ENCODE measurements at places on chromosomes 6 and 20.

GRCh38 chr6:11244387-11245126, 12.1 kb upstream of the NEDD9 start:
- DNase-seq: no peak

GRCh38 chr20:31712564-31713311, 9.9 kb downstream of the BCL2L1 start:
- DNase-seq: no peak

DNA sequence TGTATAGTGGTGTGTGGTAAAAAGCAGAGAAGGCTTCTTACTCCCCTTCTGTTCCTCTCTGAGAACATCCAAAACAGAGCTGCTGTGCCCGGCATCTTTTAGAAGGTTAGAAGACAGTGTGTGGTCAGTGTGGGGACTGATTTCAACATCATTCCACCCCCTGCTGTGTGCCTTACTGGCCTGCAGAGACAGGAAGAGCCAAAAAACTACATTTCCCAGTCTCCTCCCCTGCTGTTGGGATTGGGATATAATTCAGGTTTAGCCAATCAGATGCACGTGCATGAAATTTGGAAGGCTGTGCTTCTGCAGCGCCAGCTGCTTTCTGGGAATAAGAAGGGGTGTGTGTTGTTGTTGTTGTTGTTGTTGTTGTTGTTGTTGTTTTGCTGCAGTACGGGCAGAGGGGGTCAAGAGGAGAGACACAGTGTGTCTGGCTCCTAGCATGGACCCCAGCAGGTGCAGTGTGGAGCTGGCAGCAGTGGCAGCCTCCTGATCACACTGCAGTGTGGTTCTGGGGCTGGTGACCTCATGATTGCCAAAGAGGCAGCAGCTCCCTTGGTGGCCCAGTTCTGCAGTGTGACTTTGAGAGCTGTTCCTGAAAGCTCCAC, 74.7 kb downstream of the MRPL14 start:
- no peak for DNase-seq

GRCh38 chr20:53281557-53282117, 309.5 kb downstream of the TSHZ2 start:
- DNase-seq: no peak

DNA sequence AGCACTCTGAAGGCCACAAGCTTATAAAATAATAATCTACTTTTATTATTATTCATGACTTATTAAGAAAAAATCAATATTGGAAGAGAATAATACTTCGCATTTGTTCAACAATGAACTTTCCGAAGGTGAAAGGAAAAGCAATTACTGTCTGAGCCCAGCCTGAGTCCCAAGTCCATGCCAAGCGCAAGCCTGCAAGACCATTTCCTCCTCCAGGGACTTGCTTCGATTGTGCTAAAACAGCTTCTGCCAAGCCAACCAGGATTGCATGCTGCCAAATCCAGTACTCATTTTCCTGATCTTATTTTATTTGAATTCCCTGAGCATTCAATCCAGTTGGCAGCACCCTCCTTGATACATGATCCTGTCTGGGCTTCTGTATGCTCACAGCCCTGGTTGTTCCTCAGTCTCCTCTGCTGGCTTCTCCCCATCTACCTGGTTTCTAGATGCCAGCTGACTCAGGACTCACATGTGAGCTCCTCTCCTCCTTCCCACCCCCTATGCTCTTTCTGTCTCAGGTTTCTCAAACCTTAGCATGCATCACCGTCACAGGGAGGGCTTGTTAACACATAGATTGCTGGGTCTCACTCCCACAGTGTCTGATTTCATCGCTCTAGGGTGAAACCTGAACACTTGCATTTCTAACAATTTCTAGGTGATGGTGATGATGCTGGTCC, 55.9 kb upstream of the PSMF1 start:
- no peak for DNase-seq

- no peak for DNase-seq
These were observed 16.8 kb downstream of the DAAM2 start for GRCh38 chr6:39808964-39809363.

DNA sequence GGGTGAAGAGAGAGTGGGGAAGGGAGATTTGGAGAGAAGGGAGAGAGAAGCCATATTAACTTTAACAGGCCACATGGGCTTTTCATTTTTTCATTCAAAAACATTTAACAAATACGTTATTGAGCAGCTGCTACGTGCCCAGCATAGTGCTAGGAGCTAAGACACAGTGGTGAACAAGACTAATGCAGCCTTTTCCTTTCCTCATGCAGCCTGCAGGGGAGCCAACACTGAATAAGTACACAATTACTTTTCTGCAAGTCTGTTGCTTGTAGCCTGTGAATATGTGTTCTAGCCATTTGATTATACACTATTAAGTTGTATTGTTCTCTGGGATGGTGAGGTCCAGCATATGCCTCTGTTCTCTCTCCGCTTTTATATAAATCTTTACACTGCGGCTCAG, 1.9 kb upstream of the BLOC1S5 start:
- no peak for DNase-seq

- no peak for DNase-seq
These were observed 4.5 kb downstream of the DSP start for GRCh38 chr6:7546020-7546369.

DNA sequence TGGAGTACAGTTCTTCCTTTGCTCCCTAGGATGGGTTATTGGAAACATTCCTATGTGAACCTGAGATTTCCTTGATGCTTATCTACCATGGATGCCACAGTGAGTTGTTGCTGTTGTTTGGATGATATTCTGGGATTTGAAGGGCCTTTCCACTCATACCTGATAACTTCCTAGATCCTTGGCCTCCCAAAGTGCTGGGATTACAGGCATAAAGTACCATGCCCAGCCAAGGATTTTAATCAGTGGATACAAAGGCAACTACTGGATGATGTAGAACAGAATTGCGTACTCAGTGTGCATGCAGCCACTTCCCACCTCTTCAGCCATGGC, 20.0 kb downstream of the PPP1R16B start:
- DNase-seq: no peak

- no peak for DNase-seq
These were observed 37.3 kb downstream of the PYGB start for GRCh38 chr20:25285091-25285647.

GRCh38 chr6:139663996-139664395, 289.5 kb upstream of the CITED2 start:
- DNase-seq: no peak

DNA sequence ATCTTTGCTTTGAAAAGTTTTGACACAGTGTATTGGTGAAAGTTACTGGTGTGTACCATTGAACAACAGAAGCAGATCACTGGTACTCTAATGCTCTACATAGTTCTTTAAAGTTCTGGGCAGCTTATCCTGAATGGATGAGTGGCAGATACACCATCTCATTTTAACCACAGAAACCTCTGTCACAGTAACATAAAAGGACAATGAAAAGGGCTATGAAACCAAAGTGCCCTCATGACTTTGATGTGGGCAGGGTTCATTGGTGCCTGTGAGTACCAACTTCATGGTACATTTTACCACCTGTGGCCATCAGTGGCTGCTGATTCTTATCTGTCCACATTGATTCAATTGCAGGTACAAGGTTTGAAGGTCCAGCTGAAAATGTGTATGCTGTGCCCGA, 285.7 kb upstream of the PREP start:
- DNase-seq: no peak

DNA sequence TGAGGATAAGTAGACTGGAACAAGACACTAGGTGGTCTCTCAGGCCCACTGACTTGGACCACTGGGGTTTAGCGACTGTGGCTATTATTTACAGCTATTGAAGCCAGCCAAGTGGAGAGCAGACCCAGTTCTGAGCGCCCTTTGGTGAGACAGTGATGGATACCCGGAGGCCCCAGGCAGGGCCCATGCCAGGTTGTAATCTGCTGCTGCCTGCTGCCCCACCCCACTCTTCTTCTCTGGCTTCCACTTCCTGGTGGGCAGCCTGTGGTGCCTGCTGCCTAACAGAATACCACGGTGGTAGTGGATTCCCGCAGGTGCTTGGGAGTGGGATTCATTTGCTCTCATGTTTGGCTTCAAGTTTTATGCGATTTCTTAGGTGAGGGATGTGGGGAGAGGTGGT, 570 bp downstream of the RAB44 start:
- DNase-seq: no peak

DNA sequence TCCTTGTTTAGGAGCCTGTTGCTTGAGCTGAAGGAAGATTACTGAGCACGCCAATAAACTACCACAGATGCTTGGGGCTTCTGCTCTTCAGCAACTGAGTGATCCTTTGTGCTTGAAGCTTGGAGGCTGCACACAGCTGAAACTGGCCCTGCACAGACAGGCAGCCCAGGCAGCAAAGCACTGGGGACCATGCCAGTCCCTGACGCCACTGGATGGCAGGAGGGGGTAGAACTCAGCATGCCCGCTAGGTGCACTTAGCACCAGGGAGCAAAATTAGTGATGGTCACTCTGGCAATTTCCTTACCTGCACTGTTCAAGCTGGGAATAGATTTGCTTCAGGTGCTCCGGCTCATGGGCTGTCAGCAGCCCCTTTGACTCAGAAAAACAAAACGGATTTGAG, 91.5 kb downstream of the FAM50B start:
- no peak for DNase-seq

GRCh38 chr6:43275801-43276576, 22.1 kb upstream of the SLC22A7 start:
- DNase-seq: no peak

DNA sequence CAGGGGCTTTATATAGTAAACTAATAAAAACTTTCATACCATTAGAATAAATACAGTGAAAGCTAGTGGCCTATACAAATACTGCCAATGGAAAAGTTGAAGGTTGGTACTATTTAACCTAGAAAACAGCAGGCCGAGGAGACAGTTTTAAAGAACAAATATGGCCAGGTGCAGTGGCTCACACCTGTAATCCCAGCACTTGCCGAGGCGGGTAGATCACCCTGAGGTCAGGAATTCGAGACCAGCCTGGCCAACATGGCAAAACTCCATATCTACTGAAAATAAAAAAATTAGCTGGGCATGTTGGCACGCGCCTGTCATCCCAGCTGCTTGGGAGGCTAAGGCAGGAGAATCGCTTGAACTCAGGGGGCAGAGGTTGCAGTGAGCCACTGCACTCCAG, 24.8 kb downstream of the GLYATL3 start:
- no peak for DNase-seq

DNA sequence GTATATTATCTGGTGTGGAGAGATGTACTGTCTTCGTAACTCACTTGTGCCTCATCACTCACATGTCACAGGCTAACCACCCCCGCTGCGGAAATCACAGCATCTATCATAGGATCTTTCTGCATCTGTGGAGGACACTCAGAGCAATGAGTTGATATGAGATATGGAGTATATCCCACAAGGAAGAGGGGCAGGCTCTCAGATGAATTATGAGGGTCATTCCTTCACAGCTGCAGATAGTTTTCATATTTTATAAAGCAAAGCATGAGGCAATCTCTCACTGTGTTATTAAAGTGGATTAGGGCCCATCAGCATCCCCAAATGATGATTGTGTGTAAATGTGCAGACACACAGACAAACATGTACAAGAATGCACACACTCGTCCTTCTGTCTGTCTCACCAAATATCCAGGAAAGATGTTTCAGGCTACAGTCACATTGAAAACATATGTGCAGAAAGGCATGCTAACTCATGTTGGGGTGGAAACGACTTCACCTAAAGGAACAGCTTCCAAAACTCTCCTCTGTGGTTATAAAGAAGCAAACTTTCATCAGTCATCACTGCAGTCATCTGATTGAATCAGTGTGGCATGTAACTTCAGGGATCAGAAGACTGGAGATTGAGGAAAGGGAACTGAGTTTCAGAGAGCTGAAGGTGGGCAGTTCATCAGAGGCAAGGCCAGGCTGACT, 164.7 kb downstream of the FOXC1 start:
- DNase-seq: no peak

DNA sequence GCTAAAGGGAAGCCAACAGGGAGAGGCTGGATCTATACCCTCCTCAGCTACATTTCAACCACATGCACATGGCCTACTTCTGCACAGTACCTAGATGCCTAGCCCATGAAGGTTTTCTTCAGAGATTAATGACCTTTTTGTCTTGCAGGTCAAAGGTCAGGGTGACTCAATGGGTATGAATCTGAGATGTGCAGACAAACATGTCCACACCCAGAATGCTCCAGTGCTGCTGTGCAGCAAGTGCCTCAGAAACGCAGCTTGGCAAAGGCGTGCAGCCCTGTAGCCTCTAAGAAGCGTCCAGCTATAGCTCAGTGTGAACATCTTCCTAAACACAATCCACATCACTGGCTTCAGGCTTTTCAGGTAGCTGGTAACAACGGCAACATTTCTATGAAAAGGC, 24.4 kb downstream of the MAP1LC3A start:
- DNase-seq: no peak

- DNase-seq: no peak
These were observed 244.4 kb downstream of the LRFN2 start for GRCh38 chr6:40342723-40343122.

DNA sequence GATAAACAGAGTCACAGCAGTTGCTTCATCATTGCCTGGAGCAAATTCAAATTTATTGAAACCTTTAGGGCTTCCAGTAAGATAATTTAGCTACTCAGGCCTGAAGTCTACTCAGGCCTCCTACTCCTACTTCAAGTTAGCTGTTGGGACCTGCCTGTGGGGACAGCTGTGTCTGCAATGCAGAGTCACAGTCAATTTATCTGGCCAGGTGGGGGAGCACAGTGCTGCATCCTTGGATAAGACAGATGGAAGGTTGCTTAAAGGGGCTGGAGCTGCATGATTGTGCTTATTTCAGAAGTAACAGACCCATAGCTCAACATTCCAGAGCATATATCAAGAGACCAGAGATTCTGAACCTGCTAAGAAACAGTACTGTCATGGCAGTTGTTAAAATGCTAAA, 932.1 kb downstream of the QKI start:
- no peak for DNase-seq

DNA sequence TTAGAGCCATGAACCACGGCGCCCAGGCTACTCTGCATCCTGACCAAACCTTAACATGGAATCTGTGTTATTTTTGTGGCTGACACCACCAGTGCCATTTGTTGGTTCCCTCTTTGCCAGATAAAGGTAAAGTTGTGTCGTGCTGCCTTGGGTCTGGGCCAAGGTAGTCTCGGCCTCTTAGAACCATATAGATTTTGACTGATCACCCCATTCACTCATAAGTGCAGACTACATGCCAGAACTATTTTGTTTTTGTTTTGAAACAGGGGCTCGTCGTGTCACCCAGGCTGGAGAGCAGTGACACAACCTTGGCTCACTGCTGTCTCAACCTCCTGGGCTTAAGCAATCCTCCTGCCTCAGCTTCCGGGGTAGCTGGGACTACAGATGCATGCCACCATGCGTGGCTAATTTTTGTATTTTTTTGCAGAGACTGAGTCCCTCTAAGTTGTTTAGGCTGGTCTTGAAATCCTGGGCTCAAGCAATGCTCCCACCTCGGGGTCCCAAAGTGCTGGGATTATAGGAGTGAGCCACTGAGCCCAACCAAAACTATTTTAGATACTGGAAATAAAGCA, 19.2 kb upstream of the RIPOR3 start:
- DNase-seq: no peak

Measured in NCI-H187 treated with DMSO at 0.1 percent for 48 hours (cell line).